ENCODE measurements at places on chromosomes 16 and 17.

DNA sequence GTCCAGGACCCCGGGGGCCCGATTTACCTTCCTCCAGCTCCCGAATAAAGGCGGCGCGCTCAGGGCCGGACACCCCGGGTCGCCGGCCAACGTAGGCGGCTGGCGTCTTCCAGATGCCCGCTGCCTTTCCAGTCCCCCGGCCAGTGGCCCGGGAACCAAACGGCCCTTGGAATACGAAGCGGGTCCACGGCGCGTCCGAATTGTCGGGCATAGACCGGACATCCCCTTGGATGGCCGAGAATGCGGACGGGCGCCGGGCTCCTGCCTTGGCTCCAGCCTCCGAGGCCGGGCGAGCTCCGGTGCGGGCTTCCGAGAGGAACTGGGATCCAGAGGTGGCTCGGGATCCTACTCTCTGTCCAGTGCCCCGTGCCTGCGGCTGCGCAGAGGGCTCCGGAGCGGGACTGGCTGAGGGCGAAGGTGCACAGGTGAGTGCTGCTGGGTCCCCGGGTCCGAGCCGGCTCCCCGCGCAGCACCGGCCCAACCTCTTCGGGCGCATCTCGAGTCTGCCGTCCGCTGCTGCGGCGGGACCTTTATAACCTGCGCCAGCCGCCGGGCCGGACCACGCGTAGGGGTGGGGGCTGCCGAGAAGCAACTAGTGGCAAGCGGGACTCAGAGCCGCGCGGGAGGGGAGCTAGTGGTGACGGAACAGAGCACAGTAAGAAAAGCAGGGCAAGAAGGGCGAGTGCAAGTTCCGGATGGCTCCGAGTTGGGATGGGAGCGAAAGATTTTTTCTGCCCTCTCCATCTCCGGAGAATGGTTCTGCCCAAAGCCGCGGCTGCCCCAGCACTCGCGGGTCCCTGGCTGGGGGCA is at the start of gene HAP1:
Gene HAP1 (minus strand): TSS at position 505 of the 810 bp plus-strand sequence. CDS start 9 bp downstream, at position 496.
- DNase-seq, result no peak

DNA sequence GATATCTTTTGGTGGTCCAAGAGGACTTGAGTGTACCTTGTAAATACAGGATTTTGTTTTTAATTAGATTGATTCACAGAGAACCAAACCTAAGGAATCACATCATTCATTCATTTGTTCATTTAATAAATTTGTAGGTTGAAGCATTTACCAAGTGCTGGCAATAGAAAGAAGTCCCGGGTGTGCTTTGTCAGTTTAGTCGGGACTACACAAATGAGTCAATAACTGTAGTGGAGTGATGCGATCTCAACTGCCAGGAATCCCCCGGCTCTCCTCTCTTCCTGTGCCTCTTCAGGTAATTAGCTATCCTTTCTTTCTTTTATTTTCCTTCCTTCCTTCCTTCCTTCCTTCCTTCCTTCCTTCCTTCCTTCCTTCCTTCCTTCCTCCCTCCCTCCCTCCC is 1.4 kb upstream of the WWOX start:
- no peak for DNase-seq

DNA sequence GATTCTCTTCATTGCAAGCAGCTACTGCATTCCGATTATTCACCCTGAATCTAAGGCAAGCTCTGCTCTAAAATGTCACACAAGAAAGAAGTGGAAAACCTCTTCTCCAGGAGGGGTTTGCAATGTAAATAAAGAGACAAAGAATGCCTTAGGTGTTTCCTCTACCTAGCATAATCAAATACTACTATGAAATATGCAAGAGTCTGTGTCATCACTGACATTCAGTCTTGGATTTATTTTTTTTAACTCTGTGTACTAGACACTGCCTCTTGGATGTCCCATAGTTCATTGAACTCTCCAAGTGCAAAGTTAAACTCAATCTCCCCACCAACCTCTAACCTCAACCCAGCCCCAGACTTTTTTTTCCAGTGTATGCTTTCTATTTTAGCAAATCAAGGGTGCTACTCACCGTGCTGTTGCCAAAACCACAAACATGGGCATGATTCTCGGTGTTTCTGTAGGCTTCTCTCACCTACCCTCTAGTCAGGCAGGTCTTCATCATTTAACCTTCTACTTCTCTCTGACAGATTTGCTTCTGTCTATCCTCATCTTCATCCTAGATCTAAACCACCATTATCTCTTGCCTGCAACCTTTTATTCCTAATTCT is 329.1 kb downstream of the CDH13 start:
- DNase-seq, result no peak

- no peak for DNase-seq
These were observed 14.7 kb upstream of the TBX2 start for GRCh38 chr17:61384692-61385576.

DNA sequence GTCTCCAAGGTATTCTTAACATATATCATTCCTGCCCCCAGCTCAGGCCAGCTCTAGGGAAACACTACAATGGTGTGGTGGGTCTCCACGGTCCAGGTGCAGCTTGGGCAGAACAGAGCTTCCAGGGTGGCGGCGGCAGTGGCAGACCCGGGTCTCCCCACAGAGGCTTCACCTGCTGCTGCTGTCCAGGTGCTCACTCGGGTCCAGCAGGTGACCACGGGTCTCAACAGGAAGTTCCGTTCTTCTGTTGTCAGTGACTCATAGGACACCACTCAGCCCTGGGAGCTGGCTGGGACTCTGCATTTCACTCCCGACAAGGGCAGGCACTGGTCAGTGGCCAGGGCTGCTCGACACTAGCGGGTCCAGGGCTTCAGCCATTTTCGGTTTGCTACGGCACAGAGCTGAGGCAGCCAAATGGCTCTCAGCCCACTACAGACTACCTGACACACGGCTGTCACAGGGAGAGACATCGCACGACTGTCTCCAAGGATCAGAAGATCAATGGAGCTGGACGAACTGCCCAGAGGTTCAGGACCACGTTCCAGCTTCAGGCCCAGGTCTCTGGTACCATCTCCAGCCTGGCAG is 16.7 kb downstream of the MTHFSD start:
- DNase-seq, result no peak

GRCh38 chr17:21245639-21246084 is 7.5 kb downstream of the NATD1 start:
- DNase-seq, result no peak

DNA sequence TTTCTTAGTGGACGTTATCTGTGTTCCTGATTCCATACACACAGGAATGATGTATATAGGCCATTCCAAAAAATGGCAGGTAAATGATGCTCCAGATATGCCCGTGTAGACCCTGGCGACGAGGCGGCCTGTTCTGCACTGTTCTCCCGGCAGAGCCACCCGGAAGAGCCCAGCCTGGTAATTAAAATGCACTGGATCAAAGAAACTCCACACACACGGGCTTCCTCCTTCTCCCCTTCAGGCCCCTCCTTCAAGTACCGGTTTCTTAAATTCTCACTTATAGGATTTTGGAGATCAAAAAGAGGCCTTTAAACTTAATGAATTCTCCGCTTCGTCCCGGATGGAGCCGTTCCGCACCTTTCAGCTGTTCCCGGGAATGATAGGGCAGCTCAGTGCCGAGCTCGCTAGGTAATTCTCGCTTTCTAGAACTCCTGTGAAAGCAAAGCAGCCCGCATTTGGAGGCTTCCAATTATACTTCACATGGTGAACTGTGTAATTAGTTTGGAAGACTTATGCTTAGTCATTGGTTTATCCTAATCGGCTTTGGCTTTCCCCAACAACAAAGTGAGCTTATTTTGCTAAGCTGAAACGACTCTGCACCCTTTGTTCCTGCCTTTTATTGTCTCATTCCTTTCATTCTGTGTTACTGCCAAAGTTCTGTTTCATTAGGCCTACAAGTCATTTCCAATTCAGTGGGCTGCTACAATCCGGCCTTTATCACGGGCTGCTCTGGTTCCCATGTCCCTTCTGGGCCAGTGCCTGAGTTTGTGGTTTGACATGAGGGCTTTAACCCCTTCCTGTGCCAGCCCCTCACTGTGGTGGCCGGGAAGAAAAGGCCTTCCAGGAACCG is 150.0 kb downstream of the MSI2 start:
- no peak for DNase-seq

DNA sequence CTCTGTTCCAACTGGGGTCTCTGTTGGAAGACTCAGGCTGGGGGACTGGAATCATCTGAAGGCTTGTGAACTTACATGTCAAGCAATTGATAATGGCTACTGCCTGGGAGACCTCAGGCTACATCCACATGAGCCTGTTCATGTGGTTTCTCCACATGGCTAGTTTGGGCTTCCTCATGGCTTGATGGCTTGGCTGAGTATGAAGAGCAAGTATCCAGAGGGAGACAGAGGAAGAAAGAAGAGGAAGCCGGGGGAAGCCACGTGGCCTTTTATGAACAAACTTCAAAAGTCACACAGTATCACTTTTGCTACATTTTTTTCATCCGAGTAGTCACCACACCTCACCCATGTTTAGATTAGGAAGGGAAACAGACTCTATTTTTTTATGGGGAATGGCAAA is 158.9 kb downstream of the TRIM37 start:
- DNase-seq, result no peak

DNA sequence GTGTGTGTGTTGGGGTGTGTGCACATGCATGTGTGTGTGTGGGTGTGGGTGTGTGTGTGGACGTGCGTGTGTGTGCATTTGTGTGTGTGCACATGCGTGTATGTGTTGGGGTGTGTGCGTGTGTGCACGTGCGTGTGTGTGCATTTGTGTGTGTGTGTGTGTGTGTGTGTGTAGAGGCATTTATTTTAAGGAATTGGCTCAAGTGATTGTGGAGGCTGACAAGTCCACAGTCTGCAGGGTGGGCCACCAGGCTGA is 37.9 kb upstream of the JPH3 start:
- DNase-seq, result no peak

- DNase-seq, result no peak
These were observed 103.2 kb downstream of the SOCS1 start for GRCh38 chr16:11152677-11153331.

GRCh38 chr17:79360196-79360595 is 250.7 kb downstream of the RBFOX3 start:
- DNase-seq, result no peak

- DNase-seq, result no peak
These were observed 25.6 kb upstream of the CRISPLD2 start for GRCh38 chr16:84794186-84794585.

- DNase-seq, result no peak
These were observed 29.3 kb upstream of the ST6GALNAC1 start for GRCh38 chr17:76672892-76673291.

DNA sequence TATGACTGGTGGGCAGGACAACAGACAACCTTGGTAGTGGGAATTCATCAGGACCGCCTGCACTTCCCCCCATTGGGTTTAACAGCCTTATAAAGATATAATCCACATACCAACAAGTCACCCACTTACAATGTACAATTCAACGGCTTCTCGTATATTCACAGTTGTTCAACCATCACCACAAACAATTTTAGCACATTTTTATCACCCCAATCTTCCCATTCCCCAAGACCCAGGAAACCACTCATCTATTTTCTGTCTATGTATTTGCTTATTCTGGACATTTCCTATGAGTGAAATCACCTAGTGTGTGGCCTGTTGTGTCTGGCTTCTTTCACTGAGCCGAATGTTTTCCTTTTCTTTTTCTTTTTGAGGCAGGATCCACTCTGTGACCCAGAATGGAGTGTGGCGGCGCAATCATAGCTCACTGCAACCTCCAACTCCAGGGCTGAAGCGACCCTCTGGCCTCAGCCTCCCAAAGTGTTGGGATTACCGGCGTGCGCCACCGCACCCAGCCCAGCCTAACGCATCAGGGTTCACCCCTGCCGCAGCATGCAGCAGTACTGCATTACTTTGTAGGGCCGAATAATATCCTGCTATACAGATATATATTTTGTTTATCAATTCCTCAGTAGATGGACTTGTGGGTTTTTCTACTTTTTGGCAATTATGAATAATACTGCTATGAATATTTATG is 10.9 kb downstream of the ANKS3 start:
- DNase-seq, result no peak

DNA sequence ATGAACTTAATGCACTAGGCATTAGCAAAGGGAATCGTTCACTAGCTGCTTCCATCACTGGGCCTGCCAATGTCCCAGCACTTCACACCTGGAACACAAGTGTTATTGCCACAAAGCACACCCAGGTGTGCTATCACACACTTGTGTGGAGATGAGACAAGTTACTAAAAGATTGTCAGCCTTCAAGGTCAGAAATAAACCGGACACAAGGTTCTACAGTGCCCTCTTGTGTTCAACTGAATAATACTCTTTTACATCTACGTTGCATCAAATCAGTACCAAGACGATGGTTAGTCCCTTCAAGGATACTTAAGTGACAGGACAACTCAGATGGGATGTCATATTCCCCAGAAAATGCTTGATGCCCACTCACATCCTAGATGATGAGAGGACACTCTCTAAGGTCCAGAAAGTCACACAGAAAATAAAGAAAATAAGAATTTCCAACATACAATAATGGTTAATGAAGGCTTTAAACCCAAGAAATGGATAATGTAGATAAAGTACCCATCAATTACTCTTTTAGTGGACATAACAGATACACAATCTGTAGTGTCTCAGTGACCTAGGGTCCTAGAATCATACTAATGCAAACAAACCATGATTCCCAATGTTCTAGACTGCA is 16.4 kb upstream of the GLG1 start:
- DNase-seq, result no peak

DNA sequence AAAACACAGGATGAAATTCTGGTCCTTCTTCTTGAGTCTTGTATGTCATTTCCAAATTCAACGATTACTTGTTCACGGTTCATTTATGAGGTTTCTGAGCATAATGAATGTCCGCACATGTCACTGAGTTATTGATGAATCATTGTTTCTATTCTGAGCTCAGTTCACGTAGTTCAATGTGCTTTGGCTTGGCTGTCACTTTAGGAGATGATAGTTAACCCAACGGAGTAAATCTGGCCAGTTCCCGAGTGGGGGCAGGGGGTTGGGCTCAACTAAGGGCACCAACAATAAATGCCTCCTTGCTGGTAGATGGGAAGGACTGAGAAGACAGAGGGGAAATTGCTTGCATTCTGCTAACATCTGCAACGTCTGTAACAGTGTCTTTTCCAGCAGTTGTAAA is 239.4 kb upstream of the HSBP1 start:
- no peak for DNase-seq

DNA sequence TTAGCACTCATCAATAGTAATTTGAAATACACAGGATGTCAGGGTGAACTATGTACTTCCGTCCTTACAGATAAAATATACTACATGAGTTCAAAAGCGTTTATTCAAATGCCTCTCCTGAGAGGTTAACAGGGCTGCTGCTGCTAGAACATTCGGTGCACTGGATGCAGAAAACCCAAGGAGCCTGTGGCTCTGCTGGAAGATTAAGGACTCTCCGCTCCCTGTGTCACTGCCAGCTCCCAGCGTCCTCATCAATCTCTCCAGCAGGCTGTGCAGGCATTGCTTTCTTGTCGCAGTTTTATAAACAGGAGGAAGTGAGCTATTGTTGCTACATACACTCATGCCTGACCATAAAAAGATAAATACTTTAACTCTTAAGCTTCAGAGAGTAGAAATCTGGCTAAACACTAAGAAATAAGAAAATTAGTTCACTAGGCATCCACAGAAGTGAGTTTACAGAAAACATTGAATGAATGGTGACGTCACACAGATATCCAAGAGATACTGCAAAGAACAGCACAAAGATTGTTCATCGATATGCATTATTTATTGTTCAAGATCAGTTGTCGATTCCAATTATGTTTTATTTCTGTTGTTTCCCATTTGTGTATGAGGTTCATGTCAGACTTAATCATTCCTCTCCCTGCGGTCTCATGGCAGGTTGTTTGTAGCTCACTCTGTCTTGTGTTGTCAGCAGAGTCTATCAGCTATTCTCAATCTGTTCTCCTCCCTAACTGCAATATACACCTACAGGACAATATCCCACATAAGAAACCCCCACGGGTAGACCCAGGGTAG is 127.9 kb upstream of the MON1B start:
- no peak for DNase-seq

GRCh38 chr17:64152428-64153125 is 22.6 kb upstream of the ERN1 start:
- no peak for DNase-seq
